ENCODE measurements at places on chromosomes 7 and 10. TPM values are rescaled to one million over a fixed set of nuclear protein-coding genes. Genes with fewer than 3 reads are reported as not detected.

CYP3A7 gene
- not detected for total RNA-seq

RBP4 gene
- not detected for total RNA-seq

AKR1D1 gene
- not detected for total RNA-seq

PTN gene
- total RNA-seq = 0.56 TPM

HYCC1 gene
- total RNA-seq = 77.7 TPM

COL26A1 gene
- not detected for total RNA-seq

CALD1 gene
- total RNA-seq = 204 TPM

DPCD gene
- 55.0 TPM for total RNA-seq

DRGX gene
- total RNA-seq = not detected

SRRM3 gene
- total RNA-seq = 0.45 TPM

OGA gene
- total RNA-seq = 84.1 TPM

COL17A1 gene
- total RNA-seq = 5.4 TPM

CCL26 gene
- total RNA-seq = not detected

SPRN gene
- total RNA-seq = under 0.01 TPM

OR2A12 gene
- not detected for total RNA-seq

SLC26A5 gene
- not detected for total RNA-seq

ZNF248 gene
- 6.8 TPM for total RNA-seq

EPHA1 gene
- not detected for total RNA-seq

MEIG1 gene
- total RNA-seq = not detected

LAMB4 gene
- 0.09 TPM for total RNA-seq

FAM13C gene
- total RNA-seq = 0.66 TPM

ITIH5 gene
- not detected for total RNA-seq

VSTM2A gene
- not detected for total RNA-seq

GCK gene
- total RNA-seq = 0.27 TPM

TRIP6 gene
- 64.1 TPM for total RNA-seq

IL6 gene
- total RNA-seq = 16.7 TPM

PLXDC2 gene
- 2.4 TPM for total RNA-seq

HOGA1 gene
- 0.09 TPM for total RNA-seq

ACHE gene
- 0.18 TPM for total RNA-seq

CDHR1 gene
- not detected for total RNA-seq

ZNF37A gene
- total RNA-seq = 7.7 TPM

OR6V1 gene
- total RNA-seq = not detected

SLC18A3 gene
- total RNA-seq = under 0.01 TPM

CALCR gene
- total RNA-seq = not detected

ANKRD30A gene
- not detected for total RNA-seq

KIF11 gene
- total RNA-seq = 24.6 TPM

OLAH gene
- total RNA-seq = 0.09 TPM

OIT3 gene
- 0.09 TPM for total RNA-seq

SFRP5 gene
- not detected for total RNA-seq

TMEM72 gene
- total RNA-seq = not detected

OGDHL gene
- total RNA-seq = 0.99 TPM

CABCOCO1 gene
- not detected for total RNA-seq

PRLHR gene
- not detected for total RNA-seq

INMT gene
- total RNA-seq = 0.28 TPM

OR2A5 gene
- total RNA-seq = not detected

SLC39A12 gene
- total RNA-seq = under 0.01 TPM

ARF5 gene
- total RNA-seq = 142 TPM

TRIM56 gene
- 18.7 TPM for total RNA-seq

ANKRD1 gene
- total RNA-seq = 667 TPM

TMEM139 gene
- not detected for total RNA-seq

TMEM130 gene
- total RNA-seq = not detected

ASAH2 gene
- total RNA-seq = 0.63 TPM

SP8 gene
- total RNA-seq = not detected

LGI1 gene
- not detected for total RNA-seq

SCIN gene
- 0.09 TPM for total RNA-seq

CALHM3 gene
- not detected for total RNA-seq

SORCS1 gene
- not detected for total RNA-seq

ARPC1B gene
- 643 TPM for total RNA-seq

GALNT11 gene
- total RNA-seq = 36.0 TPM

Data from endothelial cell of coronary artery (primary cell).